GM04503 (cell line): ENCODE measurements at places on chromosomes 13 and 19.

- no peak for DNase-seq
Measured at GRCh38 chr19:48530066-48530720, 18.6 kb upstream of the LMTK3 start.

- DNase-seq, result no peak
Measured at GRCh38 chr19:17797424-17798201, 2.7 kb downstream of the B3GNT3 start.

DNA sequence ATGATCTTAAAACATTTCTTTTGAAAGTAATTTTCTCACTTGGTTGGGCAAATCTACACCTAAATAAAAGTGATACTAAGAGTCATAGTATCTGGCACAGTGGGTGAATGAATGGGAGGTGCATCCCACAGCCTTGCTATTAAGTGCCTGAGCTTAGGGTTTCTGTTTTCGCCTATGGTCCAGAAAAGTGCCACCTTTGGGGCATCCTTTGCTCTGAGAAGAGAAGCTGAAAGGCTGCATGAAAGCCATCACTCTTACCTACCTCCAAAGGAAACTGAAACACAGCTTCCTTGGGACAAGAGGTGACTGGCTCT lies 55.6 kb upstream of the AKAP11 start:
- DNase-seq, result no peak

- no peak for DNase-seq
Measured at GRCh38 chr13:113581871-113582270, 2.7 kb upstream of the TFDP1 start.

- DNase-seq, result no peak
Measured at GRCh38 chr19:16373532-16373931, 48.9 kb downstream of the KLF2 start.

DNA sequence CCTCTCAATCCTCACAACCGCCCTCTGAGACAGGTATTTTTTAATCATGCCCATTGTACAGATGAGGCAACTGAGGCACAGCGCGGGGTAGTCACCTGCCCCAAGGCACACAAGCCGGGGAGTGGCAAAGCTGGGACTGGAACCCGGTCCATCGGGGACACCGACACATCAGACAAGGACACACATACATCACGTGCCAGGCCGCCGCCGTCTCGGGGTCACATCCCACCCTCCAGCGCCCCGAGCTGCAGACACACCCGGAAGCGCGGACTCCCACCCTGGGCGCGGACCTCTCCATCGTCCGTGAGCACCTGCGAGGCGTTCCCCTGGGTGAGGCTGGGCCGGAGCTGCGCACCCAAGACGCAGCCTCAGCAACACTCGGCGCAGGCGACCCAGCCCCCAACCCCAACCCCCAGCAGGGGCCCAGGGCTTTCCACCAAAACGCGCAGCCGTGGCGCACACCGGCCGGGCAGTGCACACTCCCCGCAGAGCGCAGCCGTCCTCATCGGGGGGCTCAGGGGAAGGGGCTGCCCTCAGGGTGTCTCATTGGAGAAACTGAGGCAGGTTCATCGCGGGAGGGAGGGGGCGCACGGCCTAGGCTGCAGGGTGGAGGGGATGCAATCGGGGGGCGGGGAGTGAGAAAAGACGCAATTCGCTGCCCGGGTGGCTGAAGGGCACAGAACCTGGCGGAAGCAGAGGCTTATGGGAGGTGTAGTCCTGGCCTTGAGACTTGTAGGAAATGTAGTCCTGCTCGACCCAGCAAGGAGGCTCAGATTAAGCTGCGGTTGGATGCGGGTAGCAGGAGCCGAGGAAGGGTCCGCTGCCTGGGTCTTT lies 1.9 kb upstream of the LMTK3 start:
- DNase-seq, result no peak

DNA sequence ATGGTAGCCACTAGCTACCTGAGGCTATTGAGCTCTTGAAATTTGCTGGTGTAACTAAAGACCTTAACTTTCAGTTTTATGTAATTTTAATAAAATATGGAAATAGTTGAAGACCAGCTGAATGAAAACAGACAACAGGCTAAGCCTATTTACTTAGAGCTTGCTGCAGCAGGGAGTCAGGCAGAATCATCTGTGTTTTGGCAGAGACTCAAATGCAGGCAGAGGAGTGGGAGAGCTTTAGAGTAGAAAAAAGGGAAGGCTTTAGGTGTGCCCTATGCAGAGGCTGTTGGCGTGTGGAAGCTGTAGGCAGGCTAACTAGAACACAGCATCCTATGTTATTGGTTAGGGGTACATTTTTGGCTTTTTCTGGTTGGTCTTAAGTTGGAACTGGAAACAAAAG lies 304.9 kb upstream of the NBEA start:
- DNase-seq, result no peak

GRCh38 chr19:3071768-3072167 lies 9.5 kb upstream of the TLE5 start:
- no peak for DNase-seq

DNA sequence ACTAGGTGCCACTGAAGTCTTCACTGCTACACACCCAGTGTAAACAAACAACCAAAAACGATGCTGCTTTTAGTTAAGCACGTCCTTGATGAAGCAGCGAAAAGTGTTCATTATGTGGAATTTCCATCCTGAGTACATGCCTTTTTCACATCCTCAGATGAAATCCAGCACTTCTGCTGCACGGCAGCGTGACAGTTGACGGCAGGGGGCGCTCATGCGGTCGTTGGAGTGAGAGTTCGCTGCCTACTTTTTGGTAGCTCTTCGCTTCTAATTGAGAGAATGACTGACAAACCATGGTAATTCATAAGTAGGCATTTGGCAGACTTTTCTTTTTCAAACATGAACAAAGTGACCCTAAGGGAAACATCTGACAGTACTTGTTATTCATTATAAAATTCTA lies 1124.9 kb downstream of the EFNB2 start:
- peak; percentile 19 for DNase-seq

GRCh38 chr13:48500652-48501197 lies 32.2 kb downstream of the RCBTB2 start:
- DNase-seq, result peak; percentile 89

- DNase-seq, result peak; percentile 35
Measured at GRCh38 chr19:8571006-8571411, 6.2 kb downstream of the MYO1F start.

DNA sequence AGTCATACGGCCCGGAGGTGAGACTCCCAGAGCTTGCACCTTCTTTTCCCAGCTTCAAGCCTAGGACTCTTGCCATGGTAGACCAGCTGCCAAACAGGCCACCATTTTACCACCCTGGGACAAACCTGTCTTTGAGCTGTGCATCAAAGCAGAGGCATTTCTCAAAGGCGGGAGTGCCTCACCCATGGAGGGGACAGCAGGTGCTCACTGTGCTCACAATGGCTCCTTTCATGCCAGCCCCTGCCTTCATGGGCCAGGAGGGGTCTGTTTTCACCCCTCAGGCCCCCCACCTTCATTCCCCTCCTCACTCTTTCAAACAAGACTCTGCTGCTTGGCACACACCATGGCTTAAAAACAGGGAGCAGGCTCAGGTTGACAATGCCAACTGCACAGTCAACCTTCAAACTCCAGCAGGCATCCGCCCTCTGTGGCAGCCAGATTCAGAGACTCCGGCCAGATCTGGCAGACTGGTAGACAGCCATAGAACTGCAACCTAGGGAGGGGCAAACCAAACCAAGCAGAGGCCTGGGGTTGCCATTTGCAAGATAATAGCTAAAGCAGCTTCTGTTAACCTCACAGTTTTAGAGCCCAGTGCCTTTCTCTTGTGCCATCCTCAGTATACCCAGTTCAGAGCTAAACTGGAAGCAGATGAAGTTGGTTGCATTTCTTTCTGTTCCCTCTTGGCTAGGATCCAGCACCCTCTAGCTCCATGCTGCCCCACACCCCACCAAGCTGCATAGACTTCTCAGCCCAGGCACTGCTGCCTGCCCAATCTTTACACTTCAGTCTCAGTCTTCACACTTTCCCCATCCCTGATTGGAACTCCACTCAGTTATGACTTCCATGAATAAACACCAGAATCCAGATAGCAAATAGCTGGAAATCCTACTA lies 93.9 kb upstream of the SPATA13 start:
- no peak for DNase-seq

- DNase-seq, result no peak
Measured at GRCh38 chr13:77329911-77330584, 3.2 kb upstream of the MYCBP2 start.
